ENCODE measurements at places on chromosomes 3 and 15.

DNA sequence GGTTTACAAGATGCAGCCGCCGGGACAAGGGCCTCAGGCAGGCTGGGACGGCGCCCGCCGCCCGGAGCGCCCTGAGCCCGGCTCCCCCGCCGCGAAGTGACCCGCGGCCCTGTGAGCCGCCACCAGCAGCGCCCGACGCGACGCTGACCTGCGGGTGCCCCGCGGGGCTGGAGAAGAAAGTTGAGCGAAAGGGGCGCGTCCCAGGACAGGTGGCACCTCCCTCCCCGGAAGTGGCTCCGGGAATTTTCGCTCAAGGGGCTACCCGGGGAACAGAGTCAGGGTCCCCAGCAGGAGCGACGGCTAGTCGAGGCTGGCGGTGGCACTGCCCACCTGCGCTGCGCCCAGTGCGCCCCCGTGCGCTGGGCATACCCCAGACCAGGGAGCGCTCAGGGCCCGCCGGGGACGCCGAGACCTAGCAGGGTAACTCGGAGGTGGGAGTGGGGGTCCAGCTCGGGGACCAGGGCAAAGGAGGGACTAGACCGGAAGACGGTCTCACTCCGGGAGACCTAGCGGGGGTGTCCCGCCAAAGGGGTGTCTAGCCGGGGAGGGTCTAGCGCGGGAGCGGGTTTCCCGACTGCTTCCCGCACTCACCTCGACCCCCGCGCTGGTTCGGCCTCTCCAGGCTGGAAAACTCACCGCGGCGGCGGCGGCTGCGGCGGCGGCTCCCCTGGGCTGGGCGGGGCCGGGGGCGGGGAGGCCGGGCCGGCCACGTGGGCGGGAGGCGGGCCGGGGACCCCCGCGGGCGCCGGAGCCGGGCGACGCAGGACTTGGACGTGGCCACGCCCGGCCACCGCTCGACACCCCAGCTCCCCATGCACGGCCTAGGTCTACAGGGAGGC, 18.4 kb downstream of the SPATA12 start:
- no peak for DNase-seq

DNA sequence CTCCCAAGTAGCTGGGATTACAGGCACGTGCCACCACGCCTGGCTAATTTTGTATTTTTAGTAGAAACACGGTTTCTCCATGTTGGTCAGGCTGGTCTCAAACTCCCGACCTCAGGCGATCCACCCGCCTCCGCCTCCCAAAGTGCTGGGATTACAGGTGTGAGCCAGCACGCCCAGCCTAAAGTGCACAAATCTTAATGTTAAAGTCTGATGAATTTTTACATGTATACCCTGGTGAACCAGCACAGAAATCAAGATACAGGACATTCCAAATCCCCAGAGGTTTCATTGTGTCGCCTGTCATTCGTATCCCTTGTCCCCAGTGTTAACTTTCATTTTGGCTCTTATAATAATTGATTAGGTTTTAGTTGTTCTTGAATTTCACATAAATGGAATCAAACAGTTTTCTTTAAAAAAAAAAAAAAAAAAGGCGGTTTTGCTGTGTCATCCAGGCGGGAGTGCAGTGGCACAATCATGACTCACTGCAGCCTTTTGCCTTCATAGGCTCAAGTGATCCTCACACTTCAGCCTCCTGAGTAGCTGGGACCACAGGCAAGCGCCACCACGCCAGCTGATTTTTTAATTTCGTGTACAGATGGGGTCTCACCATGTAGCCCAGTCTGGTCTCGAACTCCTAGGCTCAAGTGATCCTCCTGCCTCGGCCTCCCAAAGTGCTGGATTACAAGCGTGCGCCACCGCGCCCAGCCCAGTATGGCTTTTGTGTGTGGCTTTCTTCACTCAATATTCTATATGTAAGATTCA, 1.5 kb upstream of the TM4SF19 start:
- DNase-seq, result no peak

DNA sequence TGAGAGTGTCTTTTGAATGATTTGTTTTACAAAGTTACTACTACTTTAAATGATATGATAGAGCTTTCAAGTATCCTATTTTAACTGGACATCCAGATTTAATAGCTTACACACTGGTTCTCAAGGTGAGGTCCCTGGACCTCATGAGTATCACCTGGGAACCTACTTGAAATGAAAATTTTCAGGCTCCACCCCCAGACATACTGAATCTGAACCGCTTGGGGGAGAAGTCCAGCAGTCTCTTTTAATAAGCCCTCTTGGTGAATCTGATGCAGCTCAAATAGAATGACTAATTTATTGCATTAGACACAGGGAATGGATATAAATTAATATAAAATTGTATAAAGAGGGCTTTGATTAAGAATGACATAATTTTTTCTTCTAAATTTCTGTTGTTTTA, 29.4 kb upstream of the SLITRK3 start:
- no peak for DNase-seq

DNA sequence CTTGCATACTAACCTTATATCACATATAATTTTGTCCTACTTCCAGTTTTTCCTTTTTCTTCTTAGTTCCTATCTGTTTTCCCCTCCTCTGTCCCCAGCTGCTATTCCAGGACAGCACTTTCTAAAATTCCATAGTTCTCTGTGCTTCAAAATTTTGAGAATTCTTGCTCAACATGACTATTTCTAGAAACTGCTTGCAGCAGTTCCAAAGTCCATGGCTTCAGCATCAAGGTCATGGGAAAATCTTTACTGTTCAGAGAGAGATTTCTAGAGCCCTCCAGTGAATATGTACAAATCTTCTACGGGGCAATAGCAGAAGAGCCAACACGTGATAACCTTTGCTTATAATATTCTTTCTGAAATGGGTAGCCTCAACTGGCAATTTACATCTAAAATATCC, 76.1 kb upstream of the PHLDB2 start:
- DNase-seq, result no peak

DNA sequence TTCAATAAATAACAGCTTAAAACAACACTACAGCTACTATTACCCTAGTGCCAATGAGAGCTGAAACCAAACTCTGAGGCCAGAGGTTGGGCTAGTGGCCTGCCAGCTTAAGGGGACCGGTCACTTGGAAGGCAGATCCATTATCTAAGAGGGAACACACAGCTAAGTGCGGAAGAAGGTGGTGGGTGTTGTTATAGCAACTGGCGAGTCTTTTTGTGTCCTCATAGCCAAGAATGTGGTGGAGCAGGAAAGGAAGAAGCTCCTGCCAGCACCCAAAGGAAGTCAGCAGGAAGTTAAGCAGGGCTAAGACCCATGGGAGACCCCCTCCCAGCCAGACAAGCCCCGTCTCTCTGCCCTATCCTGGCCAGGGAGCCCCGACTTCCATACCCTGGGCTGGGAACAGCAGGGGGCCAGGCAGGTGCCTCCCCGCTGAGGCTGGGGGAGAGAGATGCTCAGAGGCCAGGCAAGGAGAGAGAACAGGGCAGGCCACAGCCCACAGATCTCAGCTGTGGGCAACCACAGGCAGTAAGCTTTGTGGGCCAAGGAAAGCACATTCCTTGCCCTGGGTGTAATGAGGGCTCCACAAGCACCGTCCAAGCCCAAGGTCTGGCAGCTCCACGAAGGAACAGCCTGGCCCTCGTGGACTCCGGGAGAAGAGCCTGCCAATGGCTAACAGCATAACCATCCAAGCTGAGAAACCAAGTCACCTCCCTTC, 34.0 kb upstream of the HRH1 start:
- no peak for DNase-seq

- no peak for DNase-seq
Measured at GRCh38 chr15:77329202-77329601, 90.7 kb downstream of the PEAK1 start.

Measured in stimulated activated CD4-positive, alpha-beta T cell treated with anti-CD3 and anti-CD28 coated beads, Interleukin-4, amount 100 ng/mL, for 48 hours (primary cell).